ENCODE measurements at places on chromosomes 3 and 15.
A peak's percentile ranks its signal among the peaks of the same experiment; 100 is the strongest.

DNA sequence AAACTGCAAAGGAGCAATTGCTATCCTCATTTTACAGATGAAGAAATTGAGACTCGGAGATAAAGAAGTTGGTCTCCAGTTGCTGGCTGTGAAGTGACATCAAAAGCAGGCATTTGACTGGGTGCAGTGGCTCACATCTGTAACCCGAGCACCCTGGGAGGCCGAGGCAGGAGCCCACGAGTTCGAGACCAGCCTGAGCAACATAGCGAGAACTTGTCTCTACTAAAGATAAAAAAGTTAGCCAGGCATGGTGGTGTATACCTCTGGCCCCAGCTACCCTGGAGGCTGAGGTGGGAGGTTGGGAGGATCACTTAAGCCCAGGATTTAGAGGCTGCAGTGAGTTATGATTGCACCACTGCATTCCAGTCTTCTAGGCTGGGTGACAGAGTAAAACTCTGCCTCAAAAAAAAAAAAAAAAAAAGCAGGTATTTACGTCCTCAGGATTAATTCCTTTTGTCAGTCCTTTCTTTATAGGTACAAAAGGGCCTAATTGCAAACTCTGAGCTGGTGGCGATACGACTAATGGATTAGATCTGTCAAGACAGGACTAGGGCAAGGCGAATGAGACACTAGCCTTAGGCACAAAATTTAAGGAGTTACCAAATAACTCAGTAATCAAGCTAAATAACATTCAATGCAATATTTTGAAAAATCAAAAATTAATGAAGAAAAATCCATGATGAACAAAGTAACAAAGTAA, 5.9 kb upstream of the DNASE1L3 start:
- DNase-seq: no peak

DNA sequence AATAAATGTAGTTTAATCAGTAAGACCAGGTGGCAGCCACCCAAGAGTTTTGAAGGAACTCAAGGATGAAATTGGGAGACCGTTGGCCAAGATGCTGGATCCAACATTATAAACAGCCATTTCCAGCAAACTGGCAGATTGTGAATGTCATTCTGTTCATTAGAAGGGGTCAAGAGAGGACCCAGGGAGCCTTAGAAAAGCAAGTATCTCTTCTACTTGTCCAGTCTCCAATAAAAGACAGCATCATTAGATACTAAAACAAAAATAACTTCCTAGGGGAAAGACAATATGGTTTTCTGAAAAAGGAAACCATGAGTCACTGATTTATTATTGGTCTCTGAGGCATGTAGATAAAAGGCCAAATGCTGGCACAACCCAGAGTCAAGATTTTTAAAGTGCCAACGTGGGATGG, 67.9 kb downstream of the GADL1 start:
- no peak for DNase-seq

- DNase-seq: no peak
These were observed 35.4 kb upstream of the INO80 start for GRCh38 chr15:41151451-41152005.

DNA sequence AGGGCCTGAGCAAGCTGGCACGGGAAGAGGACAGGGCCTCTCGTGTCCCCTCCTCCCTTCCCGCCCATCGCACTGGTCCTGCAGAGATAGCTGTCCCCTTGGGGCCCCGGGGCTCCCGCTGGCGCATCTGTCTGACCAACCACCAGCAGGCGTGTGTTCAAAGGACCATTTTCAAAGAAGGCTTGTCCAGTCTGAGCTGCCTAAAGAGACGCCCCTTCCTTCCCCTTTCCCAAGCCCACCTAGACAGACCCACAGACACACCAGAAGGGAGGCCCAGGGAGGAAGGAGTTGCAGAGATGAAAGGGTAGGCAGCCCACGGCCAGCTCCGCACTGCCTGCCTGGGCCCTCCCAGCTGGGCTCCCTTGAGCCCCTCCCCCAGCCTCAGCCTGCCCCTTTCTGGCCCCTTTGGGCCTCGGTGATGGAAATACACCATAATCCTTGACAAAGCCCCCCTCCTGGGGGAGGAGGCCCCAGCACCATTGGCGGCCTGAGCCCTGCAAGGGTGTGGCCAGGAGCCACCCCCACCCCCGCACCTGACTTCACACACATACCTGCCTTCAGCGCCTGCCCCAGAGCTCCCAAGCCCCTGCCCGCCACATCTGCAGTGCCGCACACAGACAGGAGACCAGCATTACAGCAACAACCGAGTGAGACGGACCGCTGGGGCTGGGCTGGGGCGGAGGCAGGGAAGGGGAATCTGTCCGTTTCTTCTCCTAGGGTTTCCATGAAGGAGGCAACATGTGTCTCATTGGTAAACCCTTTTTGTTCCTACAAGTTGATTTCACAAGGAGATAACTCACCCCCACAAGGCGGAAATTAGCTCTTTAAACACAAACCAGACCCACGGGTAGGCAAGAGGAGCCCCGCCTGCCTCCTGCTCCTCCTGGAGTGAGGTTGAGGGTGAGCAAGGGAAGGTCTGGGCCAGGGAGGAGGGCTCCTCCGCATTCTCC, at the start of gene STRA6:
TSS of gene STRA6 (minus strand) at position 336 of the 950 bp plus-strand sequence. CDS start 520 bp downstream, outside the sequence.
- no peak for DNase-seq

DNA sequence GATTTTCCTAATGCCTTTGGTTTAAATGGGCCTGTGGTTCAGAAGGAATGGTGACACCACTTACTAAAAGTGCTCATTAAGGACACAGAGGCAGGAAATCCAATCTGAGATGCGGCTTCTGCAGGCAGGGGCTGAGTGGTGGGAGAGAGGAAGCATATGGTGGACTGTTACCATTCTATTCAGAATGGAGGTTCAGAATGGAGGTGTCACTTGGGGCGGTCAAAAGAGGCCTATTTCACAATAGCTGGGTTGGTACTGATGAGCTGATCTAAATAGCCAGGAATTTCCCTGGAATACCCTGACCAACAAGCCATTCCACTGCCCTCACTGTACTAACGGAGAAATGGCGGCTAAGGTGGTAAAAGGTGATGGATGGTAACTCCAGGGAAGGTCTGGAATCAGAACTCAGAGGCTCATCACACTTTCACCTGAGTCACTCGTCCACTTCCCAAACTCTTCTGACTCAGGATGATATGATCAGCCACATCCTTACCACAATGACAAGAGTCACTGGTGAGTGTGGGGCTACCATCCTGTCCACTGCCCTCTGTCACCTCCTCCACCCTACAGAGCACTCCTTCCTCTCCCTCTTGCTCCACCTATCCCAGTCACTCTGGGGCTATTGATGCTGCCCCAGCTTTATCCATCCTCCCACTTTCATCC, 15.7 kb downstream of the RFT1 start:
- DNase-seq: no peak

DNA sequence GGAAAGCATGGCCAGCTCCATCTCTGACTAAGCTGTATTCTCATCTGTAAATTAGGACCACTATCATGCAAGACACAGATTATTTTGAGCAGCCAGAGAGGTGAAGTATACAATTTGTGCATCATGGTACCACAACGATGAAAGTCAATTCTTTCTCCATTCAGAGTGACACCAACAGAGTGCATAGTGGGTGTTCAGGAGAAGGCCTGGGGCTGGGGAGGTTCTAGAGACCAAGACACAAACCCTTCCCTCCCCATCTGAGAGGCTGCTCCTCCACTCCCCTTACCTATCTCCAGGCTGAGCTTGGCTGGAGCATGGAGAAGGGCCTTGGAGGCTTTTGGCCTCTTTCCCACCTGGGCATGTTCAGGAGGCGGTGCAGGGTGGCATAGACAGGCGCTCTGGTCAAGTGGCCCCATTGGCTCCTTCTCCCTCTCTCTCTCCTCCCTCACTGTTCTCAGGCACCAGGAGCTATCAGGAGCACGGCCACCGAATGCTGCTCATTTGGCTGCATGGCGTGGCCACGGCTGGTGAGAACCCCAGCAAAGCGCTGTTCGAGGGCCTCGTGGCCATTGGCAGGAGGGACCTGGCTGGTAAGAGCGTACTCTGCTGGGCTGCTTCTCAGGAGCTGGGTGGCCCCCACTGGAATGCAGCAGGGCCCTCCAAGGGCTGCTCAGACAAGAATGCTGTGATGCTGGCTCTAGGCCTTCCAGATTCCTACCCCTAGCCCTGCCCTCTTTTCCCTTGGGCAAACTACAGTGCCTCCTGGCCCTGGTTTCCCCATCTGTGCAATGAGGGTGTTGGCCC, 37.9 kb downstream of the ANKDD1A start:
- no peak for DNase-seq

GRCh38 chr15:93452537-93453211, 363.7 kb upstream of the RGMA start:
- DNase-seq: no peak

DNA sequence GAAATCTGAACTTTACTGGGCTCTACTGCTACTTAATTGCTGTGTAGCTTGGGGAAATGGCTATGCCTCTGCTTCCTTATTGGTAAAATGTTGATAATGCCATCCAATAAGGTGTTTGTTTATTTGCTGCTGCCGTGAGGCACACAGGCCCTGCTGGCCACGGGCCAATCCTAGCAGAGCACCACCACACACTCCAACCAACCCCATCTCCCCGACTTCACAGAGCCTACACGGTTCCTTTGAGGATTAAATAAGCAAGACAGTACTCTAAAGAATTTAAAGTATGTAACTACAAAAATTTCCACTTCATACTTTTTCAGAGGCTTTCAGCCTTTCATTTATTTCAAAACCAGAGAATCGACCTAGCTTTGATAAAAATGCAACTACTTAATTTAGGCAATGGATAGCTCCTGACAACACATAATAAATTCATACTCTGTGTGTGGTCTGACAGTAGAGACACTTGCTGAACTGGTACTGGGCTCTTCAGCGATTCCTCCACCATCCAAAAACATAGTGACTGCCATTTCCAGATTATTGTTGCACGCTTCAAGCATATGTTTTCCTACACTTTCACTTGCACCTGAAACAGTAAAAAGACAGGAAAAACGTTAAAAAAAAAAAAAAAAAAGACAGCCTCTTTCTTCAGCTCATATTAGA, 25.3 kb downstream of the UBXN7 start:
- DNase-seq: no peak

DNA sequence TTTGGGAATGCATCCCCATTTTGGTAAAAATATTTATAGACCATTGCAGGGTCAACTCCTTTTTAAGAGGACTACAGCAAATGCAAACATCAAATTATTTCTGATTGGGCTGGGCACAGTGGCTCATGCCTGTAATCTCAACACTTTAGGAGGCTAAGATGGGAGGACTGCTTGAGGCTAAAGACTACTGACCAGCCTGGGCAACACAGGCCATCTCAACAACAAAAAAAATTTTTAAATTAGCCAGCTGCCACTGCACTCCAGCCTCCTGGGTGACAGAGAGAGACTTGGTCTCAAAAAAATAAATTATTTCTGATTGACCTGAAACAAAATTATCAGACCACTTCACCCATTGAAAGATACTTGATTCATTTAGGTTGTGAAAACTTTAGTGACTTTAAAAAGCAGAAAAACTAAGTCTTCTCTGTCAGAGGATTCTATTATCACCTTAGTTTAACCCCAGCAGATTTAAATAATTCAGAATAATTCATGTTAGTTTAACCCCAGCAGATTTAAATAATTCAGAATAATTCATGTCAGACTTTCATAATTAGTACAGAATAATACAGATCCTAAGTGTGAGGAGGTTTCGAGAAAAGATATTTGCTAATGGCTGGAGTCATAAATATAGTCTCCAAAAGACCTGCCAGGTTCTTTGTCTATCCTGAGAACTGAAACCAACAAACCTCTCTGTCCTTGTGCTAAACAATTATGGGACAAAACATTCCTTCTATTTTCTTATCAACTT, 183.6 kb upstream of the STT3B start:
- DNase-seq: no peak

DNA sequence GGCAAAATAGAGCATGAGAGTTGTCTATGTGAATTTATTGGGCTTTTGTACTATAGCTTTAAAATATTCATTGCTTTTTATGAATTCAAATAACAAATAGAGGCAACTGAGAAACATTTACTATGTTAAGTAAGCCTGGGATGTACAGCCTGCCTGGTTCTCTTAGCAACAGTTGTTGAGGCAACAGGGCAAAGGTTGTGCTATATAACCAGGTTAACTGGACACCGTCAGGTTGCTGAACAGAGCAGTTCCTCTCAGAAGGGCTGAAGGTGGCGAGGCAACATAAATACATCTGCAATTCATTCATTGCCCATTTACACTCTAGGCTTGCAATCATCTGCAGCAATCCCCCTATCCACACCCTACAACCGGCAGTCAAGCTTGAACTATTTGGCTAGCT, 78.2 kb downstream of the GTF2E1 start:
- DNase-seq: no peak

DNA sequence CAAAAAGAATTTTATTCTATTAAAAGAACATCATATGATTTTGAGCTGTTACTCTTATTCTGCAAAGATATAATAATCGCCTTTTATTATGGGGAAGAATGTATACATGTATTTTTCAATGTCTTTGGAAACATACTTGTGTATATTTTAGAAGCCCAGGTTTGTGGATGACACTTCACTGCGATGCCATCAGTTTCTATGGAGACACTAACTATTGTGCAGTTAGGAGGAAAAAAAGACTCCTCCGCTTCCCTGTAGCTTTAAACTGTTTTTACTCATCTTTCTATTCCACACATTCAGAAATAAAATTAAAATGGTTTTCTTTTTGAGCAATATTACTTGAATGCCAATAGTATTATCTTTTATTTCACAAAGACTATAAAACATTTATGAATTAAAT, 305.0 kb downstream of the NLGN1 start:
- no peak for DNase-seq

DNA sequence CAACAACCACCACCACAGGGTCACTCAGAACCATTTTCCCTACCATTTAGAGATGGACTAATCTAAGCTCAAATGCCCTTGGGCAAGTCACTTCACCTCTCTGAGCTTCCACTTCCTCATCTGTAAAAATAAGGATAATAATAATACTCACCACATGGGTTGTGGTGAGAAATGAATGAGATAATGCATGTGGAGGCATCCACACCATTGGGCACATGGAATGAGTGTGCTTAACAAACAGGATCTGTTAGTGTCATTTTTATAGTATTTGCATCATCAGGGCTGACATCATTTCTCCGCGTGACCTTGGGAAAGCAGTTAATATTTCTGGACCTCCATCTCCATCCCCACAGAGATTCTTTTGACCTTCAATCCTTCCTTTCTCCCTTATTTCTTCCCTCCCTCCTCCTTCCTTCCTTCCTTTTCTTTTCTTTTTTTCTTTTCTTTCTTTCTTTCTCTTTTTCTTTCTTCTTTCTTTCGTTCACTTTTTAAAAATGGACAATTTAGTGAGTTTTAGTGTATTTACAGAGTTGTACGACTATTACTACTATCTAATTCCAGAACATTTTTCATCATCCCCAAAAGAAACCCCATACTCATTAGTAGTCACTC, 7.7 kb upstream of the RFT1 start:
- DNase-seq: no peak

DNA sequence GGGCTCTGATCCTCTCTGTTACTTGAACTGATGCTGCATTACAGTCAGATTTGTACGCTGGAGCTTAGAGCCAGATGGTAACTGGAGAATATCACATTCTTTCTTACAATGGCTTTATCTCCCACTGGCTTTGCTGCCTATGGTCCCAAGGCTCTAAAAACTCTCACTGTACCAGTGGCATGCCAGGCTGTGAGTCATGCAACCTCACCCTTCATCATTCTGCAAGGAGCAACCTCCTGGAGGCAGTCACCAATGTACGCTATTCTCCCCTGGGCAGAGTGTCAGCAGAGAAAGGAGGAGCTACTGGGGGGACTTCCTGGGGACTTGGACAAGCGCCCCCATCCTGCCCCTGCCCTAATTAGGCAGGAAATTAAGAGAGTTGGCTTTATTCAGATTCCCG, 97.9 kb upstream of the EIF1B start:
- DNase-seq: no peak

- no peak for DNase-seq
These were observed 28.0 kb upstream of the DCLK3 start for GRCh38 chr3:36792342-36792741.

GRCh38 chr3:66138336-66139313, 82.2 kb upstream of the SLC25A26 start:
- DNase-seq: peak; percentile 78

Measured in ascending aorta (tissue), 2 donors.